BJ (cell line): ENCODE measurements at places on chromosomes 6 and 20.

GRCh38 chr20:12966468-12967085 lies 42.2 kb upstream of the SPTLC3 start:
- no peak for DNase-seq

DNA sequence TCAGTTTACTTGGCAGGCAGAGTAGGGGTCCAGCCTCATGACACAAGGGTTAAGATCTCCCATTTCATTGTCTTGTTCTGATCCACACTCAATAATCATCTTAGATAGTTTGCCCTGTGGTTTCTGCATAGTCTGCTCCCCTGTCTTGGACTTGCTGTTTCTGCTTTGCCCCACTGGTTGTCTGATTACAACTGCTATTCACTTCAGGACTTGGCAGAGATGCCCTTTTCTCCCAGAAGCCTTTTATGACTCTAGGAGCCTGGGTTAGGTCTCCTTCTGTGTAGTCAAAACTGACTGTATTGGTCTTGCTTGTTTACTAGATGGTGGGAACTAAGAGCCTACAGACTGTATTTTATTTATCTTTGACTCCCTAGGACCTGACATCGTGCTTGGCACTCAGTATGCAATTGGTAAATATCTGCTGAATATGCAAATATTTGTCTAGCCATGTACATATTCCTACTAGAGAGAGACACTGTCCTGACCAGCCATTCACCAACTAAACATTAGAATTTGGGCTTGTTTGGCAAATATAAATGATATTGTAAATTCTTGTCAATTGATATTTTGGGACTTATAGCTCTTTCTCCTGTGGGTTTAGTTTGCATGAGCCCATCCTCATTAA lies 165.9 kb upstream of the KCNK16 start:
- no peak for DNase-seq

GRCh38 chr20:6045566-6045965 lies 8.3 kb downstream of the LRRN4 start:
- no peak for DNase-seq

- DNase-seq = no peak
Observed at GRCh38 chr20:38296433-38296832, 7.5 kb upstream of the BPI start.

DNA sequence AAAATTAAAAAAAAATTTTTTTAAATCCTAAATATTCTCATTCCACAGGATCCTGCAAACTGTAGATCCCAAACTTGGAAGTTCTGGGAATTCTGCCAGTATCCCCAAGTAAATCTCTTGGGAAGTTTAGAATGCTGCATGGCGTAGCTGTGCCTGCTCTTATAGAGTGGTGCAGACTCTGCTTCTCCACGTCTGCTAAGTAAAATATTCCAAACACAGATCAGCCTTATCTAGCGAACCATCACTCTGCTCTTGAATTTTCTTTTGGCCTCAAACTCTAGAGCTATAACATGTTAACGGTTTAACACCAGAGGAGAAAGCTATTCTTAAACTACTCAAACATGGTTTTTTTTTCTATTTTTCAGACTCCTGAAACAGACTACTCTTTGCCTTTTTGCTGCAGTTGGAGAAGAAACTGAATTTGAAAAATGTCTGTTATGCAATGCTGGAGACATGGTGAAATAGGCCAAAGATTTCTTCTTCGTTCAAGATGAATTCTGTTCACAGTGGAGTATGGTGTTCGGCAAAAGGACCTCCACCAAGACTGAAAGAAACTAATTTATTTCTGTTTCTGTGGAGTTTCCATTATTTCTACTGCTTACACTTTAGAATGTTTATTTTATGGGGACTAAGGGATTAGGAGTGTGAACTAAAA lies 138.5 kb upstream of the AKAP12 start:
- DNase-seq = no peak

GRCh38 chr20:1657556-1658334 lies at the start of gene SIRPG:
Gene SIRPG, minus strand, starts transcription at chr20:1657779. Its CDS starts 65 bp downstream, at chr20:1657714.
- no peak for DNase-seq

DNA sequence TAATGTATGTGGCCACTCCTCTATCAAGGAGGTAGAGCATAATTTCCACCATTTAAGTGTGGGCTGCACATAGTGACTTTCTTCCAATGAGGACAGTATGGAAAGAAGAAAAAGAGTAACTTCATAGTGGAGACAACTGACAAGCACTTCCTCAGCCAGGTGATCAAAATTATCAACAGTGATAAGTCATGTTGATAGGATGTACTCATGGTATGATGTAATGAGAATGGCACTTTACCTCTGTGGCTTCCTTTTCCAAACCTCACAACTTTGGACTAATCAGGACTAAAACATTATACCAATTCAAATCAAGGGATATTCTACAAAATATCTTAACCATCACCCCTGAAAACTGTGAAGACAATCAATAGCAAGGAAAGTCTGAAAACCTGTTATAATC lies 302.3 kb upstream of the CITED2 start:
- DNase-seq = no peak

DNA sequence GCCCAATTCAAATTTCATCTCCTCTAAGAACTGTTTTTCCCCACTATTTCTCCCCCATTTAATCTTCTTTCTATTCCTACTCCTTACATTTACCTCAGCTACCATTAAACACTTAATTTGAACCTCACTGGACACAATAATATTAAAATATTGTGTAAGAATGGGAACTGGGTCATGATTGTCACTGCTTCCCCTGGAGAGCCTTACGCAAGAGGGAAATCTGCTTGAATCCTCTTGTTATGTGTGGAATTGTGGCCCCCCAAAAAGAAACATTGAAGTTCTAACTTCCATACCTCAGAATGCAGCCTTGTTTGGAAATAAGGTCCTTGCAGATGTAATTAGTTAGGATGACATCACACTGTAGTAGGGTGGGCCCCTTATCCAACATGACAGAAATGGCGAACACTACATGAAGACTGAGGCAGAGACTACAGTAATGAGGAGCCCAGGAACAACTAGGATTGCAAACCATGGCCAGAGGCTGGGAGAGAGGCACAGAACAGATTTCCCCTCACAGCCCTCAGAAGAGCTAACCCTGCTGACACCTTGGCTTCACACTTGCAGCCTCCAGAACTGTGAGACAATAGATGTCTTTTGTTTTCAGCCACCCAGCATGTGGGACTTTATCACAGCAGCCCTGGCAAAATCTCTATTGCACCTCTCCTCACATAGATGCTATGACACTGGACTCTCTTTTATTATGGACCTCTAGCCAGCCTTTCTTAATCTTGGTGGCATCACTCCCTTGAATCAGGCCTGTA lies 29.9 kb downstream of the HIVEP2 start:
- no peak for DNase-seq

DNA sequence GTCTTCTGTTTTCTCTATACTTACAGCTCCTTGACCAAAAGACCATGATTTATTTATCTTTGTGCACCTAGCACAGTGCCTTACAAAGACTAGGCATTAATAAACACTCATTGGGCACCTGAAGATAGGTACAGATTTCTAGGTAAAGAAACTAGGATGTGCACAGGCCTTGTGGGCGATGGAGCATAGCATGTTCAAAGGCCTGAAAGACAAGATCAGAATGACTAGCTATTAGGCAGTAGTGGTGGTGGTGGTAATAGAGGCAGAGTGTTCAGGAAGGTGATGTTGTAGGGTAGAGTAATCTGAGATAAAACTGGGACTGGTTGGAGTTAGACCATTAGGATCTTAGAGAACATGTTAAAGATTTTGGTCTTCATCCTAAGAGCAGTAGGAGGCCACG lies 3.9 kb downstream of the TXLNB start:
- no peak for DNase-seq

DNA sequence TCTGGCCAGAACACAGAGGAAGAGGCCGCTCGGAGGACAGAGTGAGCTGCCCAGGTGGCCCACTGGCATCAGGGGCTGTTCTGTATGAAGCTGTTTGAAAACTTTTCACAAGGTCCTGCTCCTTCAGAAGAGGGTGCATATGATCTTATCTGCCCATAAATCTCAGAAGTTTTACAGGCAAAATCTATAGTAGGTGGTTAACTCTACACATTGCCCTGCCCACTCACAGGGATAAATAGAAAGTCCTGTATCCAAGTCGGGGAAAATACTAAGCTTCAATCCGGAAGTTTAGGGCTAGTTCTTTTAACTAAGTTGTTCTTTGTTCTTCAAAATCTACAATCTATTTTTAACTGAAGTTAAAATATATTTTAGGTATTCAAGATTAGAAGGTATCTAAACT lies 233.7 kb downstream of the FOXA2 start:
- no peak for DNase-seq

DNA sequence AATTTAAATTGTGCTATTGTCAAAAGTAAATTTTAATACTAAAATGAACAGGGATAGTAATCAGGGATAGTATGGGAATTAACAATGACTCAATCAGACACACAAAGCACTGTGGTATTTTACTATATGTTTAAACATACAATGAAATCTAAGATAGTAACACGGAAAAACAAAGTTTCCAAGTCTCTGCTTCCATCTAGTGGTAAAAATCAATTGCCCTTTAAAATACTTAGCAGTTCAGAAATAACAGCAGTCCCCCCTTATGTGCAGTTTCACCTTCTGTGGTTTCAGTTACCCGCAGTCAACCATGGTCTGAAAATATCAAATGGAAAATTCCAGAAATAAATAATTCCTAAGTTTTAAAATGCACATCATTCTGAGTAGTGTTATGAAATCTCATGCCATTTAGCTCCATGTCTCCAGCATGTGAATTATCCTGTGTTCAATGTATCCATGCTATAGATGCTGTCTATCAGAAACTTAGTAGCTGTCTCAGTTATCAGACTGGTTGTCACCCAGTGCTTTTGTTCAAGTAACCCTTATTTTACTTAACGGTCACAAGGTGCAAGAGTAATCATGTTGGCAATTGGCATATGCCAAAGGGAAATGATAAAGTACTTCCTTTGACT lies 58.5 kb downstream of the AHI1 start:
- no peak for DNase-seq

DNA sequence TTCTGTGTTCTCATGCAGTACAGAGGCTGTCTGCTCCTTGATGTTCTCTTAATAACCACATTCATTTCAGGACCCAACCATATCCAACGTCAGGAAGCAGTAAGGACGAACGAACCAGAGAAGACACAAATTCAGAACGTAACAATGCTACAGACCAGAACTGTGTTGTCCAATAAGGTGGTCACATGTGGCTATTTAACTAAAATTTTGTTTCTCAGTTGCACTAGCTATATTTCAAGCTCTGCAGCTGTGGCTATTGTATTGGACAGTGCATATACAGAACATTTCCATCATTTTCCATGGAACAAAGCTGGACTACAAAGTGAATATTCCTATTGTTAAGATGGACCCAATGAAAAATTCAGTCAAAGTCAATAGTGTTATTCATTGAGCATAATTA lies 27.0 kb downstream of the MAP7 start:
- DNase-seq = no peak

DNA sequence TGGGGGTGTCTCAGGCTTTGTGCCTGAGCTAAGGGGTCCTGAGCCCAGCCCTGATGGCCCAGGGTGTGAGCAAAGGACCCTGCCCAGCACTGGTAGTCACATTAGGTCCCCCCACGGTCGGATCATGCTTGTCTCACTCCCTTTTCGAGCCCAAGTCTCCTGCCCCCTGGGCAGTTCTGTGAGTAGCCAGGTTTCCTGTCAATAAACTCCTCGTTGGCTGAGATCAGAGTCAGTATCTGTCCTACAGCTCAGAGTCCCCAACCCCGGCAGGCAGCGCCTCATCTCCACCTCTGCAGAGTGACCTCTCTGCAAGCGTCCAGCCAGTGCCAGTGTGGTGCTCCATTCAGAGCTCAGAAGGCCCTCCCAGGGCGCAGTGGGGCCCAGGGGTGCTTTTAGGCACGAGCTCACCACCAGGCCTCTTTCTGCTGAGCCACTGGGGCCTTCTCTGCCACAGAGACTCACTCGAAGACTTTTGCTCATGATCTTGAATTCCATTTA lies 93.7 kb upstream of the PMEPA1 start:
- no peak for DNase-seq

DNA sequence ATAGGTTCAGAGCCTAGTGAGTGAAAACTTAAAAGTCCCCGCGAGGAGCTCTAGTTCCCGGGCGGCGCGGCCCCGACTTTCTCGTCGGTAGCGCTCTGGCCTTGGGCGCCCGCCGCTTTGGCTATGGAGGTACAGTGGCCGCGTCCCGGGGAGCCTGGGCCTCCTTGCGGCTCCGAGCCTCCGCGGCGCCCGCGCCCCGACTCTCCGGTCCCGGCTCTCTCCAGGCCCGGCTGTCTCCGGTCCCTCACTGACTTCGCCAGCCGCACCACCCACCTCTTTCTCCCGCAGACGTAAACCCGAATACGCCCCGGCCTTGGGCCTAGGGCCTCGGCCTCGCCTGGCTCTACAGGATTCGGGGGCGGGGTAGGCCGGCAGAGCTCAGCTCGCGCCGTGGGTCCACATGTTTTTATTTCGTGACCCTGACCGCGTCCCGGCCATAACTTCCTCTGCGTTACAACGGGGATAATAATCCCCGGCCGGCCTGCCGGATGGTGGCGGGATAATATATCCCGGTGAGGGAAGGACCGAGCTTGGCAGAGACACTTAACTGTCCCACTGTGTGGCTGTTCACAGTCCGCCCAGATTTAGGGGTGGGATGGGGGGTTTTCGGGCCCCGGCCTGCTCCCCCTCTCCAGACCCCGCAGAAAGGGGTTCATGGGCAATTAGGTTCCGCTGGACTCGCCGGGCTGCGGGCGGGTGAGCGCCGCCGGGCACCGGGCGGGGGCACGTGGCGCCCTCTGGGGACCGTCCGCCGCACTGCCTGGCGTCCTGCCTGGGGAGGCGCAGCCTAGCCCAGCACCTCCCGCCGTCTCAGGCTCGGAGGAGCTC lies 10.0 kb upstream of the TBX18 start:
- no peak for DNase-seq

DNA sequence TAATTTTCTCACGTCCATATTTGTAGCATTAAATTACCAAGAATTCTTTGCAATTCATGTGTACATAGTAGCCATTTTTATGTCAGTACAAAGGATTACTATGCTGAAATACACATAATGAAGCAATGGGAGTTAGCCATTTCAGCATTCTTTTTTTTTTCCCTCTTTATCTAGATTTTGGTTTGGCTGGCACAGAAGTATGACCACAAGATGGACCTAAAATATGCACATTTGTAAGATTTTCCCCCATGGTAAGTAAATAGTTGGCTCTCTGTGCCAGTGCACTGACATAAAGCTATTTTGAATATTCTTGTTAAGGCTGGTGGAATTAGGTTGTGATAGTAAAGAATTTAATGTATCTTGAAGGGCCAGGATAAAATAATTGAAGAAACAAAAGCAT lies 486.1 kb upstream of the BTBD3 start:
- no peak for DNase-seq

DNA sequence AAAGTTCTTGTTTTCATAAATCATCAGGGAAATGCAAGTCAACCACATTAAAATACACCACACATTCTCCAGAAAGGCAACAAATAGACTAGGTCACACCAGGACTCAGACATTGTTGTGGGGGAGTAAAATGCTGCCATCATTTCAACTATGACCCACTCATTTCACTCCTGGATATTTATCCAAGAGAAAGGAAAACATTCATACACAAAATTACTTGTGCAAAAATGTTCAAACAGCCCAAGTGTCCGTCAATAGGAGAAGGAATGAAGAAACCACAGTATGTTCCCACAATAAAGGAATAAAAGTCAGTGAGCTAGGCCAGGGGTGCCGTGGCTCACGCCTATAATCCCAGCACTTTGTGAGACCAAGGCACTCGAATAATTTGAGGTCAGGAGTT lies 81.5 kb upstream of the QKI start:
- DNase-seq = no peak
